ENCODE measurements at places on chromosomes 3 and 15.
A peak's percentile ranks its signal among the peaks of the same experiment; 100 is the strongest.

DNA sequence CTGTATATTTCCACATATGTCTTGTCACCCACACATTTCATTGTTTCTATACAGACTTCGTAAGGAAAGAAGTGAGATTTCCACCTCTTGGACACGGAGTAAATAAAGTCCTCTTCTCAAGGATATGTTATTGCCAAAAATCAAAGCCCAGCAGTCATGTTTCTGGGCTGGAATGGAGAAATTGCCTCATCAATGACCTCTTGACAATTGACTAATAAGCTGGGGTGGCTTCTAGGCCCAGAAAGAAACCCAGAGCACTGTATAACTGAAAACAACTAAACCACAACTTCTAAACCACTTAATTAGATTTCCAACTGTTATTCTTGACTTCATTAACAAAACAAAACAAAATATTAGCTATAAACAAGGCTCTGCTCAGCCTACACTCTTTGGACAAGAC, 56.4 kb upstream of the SLC24A5 start:
- DNase-seq = no peak

DNA sequence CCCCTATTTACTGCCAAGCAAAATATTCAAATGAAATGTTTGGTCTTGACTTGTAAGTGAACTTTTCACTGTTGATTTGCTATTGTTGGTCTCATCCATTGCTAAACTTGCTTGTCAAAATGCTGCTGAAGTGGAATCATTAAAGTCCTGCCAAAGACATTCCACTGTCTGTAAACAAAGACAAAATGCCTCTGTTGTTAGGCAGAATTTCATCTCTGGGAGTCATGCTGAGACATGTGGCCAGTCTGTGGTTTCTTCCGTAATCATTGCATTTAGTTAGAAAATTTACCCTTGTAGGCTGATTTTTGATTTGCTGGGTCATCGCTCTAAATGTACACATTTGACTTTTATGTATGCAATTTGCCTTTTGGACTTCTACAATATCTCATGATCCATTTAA, 577.7 kb downstream of the MECOM start:
- no peak for DNase-seq

GRCh38 chr3:107676469-107677309, 153.9 kb downstream of the BBX start:
- DNase-seq = peak; percentile 21

DNA sequence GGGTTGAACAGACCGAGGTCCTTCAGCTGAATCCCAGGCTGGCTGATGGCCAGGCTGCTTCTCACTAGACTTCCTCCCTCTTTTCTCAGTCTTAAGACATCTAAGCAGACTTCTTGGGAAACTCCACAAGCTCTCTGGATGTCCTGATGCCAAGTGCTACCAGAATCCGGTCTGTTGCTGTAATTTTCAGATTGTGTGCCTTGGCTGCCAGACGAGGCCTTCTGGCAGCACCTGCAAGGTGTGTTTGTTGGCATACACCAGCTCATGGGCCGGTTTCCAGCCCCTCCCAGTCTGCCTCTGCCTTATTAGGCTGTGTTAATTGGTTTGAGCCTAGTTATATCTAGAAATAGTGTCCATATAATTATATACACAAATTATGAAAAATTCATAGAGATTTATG, 120.6 kb downstream of the TNIK start:
- no peak for DNase-seq

DNA sequence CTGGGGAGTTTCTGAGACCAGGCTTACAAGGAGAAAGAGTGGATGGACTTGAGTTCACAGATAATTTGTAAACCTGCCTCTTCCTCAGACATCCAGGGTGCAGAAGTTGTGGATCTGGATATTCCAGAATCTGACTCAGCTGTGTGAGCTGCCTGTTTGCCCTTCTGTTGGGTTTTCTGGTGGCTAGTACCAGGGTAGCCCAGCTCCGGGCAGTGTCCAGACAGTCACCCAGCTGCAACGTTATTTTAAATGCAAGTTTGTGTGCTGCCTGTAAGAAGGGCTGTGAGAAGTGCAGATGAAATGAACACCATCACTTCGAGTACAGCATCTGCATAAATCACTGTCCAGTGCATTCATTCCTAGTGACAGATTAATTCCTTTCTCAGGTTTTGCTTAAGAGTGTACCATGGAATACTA, 1053.0 kb downstream of the TUSC7 start:
- no peak for DNase-seq

DNA sequence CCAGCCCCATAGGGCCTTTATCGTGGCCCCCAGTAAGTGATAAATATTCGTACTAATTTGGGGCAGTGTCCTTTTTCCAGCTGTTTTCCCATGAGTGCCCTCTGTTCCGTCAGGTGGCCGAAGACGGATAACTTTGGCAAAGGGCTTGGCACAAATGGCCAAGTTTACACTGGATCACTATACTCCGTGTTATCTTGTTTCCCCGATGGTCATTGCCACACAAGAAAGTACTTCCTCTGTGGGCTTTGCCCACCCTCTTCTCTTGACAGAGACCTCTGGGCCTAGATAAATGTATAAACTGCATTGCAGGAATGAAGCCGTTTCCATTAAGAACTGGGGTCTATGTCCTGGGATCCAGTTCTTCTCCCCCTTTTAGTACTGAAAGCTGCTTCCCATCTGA, 39.1 kb downstream of the SMAD3 start:
- DNase-seq = no peak

GRCh38 chr3:185021256-185021655, 131.6 kb downstream of the C3orf70 start:
- DNase-seq = no peak

DNA sequence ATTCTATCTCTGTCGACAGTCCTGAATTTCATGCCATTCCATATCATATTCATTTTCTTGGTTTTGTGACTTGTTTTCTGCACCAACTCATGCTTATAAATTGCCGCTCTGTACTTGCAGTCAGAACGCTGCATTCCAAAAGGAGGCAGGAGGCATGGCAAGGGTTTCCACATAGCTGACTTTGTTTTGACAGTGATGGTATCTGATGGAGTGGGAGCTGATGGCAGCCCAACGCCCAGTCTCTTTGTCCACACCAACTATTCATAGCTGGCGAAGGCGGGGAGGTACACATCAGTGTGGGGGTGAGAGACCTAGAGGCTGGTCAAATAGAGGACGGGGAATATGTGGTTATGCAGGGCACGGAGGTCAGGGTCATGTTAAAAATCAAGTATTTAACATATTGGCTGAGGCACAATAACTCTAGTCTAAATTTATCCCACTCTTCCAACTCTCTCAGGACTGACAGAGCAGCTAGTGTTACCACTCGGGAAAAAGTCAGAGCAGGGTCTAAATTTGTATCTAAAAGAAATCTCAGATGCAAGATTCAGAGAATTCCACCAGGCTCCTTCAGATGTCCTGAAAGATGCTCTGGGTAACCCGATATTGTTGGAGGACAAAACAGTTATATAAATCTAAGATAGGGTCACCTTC, 67.8 kb upstream of the ATP13A3 start:
- no peak for DNase-seq

DNA sequence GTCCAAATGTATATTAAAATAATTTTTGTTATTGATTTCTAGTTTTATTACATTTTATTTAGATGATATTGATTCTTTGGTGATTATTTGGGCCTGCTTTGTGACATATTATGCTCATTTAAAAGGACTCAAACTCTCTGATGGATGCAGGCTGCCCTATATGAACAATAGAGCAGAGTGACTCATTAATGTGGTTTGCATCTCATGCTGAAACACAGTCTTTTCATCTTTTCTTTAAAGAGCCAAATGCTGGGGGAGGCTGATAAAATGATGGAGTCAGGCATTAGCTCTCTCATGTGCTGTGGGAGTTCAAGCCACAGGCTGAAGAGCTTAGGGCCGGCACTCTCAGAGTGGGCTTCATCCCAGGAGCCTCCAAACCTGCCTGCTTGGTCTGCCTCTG, 7.2 kb downstream of the PLA1A start:
- no peak for DNase-seq

DNA sequence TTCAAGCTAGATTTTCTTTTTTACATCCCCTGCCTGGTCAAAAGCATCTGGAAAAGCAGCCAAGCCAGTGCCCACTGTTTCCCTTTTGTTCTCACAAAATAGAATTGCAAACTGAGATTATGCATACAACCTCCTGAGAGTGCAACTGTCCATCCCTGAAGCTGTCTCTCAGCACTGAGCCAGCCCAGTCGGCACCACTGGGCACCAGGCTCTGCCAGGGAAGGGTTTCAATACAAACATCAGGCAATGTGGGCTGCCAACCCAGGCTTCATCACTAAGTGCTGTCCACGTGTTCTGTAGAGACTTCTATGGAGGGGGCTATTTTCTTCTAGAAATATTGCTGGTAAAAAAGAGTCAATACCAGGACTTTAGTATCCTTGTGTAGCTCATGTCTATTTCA, 356.3 kb upstream of the TBL1XR1 start:
- DNase-seq = no peak

- DNase-seq = no peak
Measured at GRCh38 chr3:161452179-161452578, 44.4 kb upstream of the OTOL1 start.

- DNase-seq = no peak
Measured at GRCh38 chr3:71854706-71855105, 69.8 kb upstream of the PROK2 start.

- no peak for DNase-seq
Measured at GRCh38 chr3:89957451-89957850, 850.0 kb downstream of the EPHA3 start.

GRCh38 chr3:58274027-58274614, 31.9 kb upstream of the RPP14 start:
- DNase-seq = no peak

DNA sequence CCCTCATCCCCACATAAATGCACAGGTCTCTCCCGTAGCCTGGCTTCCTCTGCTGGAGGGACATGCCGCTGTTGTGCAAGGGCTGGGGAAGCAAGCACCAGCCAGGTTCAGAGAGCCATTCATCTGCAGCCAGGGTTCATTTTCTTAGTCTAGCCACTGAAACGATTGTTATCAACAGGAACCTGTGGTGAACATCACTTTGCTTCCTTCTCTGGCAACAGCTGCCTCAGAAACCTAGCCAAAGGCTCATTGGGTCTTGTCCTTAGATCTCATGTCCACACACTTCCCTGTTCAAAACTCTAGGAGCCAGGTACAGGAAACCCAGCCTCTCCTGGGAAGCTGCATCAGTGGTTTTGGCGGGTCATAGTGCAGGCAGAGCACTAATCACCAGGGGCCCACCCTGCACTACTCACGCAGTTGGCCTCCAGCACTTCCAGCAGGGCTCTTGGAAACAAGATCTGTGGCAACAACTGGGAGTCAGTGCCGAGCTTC, 47.0 kb downstream of the OXNAD1 start:
- no peak for DNase-seq

GRCh38 chr3:162721736-162722135, 1225.1 kb downstream of the OTOL1 start:
- no peak for DNase-seq

- no peak for DNase-seq
Measured at GRCh38 chr15:51302480-51302879, 35.9 kb downstream of the CYP19A1 start.

DNA sequence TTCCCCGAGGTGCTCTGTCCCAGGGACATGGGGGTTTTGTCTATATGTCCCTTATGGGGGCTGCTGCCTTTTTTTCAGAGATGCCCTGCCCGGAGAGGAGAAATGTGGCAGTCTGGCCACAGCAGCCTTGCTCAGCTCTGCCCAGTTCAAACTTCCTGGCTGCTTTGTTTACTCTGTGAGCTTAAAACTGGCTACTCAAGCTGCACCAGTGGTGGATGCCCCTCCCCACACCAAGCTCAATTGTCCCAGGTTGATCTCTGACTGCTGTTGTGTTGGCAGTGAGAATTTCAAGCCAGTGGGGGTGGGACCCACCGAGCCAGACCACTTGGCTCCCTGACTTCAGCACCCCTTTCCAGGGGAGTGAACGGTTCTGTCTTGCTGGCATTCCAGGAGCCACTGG, 188.9 kb downstream of the STXBP5L start:
- no peak for DNase-seq

- no peak for DNase-seq
Measured at GRCh38 chr15:58583171-58583908, 151.5 kb downstream of the LIPC start.

- DNase-seq = no peak
Measured at GRCh38 chr3:2967871-2968270, 142.3 kb downstream of the IL5RA start.

GRCh38 chr3:101862416-101863165, 13.3 kb downstream of the NFKBIZ start:
- DNase-seq = no peak

DNA sequence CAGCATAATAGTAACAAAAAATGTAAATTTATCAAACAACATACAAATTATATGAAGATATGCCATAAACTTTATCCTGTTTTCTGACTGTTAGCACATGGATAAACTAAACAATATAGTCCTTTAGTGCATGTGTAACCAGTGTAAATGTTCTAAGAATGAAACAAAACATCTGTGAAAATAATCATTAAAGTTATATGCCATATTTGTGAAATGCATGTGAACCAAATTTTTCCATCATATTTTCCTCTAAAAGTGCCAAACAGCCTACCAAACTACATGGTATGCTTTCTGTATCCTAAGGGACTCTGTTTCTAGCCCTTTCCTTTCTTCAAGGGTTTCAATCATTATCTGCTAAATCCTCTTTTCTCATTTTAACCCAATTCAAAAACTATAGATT, 23.9 kb upstream of the RSL24D1 start:
- DNase-seq = no peak

DNA sequence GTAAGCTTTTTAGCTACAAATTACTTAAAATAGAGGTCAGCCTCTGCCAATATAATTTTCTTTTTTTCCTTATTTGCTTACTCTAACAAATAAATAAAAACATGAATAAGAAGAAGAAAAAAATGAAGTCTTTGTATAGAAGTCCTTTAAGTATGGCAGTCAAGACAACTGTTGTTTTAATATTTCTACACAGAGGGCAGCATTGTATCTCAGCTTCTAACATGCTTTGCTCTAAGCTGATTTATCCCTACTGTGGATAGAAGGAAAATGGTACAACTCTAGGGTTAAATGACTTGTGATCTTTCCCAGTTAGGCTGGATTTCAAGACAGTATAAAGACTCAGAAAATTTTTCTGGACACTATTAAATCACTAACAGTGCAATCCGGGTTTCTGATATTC, 104.3 kb upstream of the MEIS2 start:
- no peak for DNase-seq

GRCh38 chr15:59751552-59752413, 62.7 kb upstream of the BNIP2 start:
- DNase-seq = peak; percentile 36
